ENCODE measurements at places on chromosomes 1 and 21. TPM values are rescaled to one million over a fixed set of nuclear protein-coding genes. Genes with fewer than 3 reads are reported as not detected.

- peak overlapping the region; percentile 16 for H3K27ac ChIP-seq
- no peaks in the 10 kb centered on the region for H3K4me1 ChIP-seq
- no peaks in the 10 kb centered on the region for H3K36me3 ChIP-seq
Measured at GRCh38 chr1:5084676-5085075, 430.3 kb downstream of the AJAP1 start.

DNA sequence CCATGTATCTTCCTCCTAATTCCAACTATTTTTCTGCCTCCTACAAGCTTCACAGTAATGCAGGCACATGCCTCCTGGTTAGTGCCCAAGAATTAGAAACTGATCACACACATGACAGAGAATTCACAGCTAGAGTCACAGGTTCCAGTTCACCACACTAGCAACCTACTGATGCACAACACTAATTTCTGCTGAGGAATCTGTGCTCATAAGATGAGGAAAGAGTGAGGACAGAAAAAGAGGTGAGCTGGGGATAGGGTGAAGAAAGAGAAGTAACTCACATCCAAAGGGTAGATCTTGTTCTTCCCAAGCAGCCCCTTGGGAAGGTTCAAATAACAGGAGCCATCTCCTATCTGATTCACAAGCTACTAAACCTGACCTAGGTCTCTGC is 61.3 kb downstream of the PUM1 start:
- no peaks in the 10 kb centered on the region for H3K27me3 ChIP-seq
- peaks cover 76% of the 10 kb centered on the region for H3K36me3 ChIP-seq
- no peak overlapping the region for H3K27ac ChIP-seq
- no peak overlapping the region for H3K4me3 ChIP-seq

- no peak overlapping the region for H3K4me3 ChIP-seq
- DNase-seq: no peak
- no peaks in the 10 kb centered on the region for H3K36me3 ChIP-seq
- H3K4me1 ChIP-seq: peaks cover 5% of the 10 kb centered on the region
- no peak overlapping the region for H3K27ac ChIP-seq
Measured at GRCh38 chr1:195735140-195735539, 873.1 kb downstream of the KCNT2 start.

- H3K4me1 ChIP-seq: peaks cover 6% of the 10 kb centered on the region
- no peak overlapping the region for H3K4me3 ChIP-seq
- H3K27ac ChIP-seq: no peak overlapping the region
- H3K27me3 ChIP-seq: no peaks in the 10 kb centered on the region
- peaks cover 50% of the 10 kb centered on the region for H3K36me3 ChIP-seq
- no peak for DNase-seq
Measured at GRCh38 chr1:9169601-9170137, 40.8 kb upstream of the GPR157 start.

The C1orf56 gene
- total RNA-seq: 2.2 TPM

The NBPF6 gene
- total RNA-seq: not detected

The SMYD2 gene
- total RNA-seq: 75.1 TPM

Measured in MCF 10A (cell line).